ENCODE measurements at places on chromosomes 4 and X.

GRCh38 chr4:85747882-85748491 is 273.0 kb downstream of the ARHGAP24 start:
- DNase-seq: no peak

- no peak for DNase-seq
Observed at GRCh38 chr4:162871990-162872389, 294.7 kb downstream of the NAF1 start.

DNA sequence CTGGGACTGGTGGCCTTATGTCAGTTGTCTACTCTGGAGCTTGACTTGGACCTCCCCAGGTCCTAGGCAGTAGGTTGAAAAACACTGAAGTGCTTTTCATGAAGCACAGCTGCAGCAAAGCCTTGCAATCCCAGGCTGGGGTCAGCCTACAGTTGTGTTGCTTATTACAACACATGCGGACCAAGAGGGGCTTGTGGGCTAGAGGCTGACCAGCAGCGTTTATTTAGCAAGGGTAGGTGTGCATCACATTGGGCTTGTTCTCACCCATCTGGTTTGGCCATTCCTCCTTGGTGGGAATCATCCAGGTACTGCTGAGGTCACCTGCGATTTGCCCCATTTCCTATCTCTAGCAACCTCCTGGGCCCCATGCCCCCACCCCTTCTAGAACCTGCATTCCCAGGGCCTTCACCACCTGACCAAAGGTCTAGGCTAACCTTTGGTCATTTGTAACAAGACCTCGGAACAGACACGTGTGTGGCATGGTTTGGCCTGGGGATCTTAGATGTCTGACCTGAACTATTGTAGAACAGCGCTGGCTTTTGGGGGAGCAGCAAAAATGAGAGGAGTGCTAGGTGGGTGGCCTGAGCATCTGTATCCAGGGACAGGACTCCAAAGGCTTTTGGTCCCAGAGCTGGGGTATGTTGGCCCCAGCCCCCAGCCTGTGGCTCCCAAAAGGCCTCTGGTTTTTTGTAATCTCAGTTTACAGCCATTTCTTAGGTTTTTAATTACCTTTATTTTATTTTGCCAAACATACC is 3.0 kb downstream of the RPL10 start:
- no peak for DNase-seq

GRCh38 chr4:159400558-159401225 is 297.8 kb downstream of the RAPGEF2 start:
- no peak for DNase-seq

DNA sequence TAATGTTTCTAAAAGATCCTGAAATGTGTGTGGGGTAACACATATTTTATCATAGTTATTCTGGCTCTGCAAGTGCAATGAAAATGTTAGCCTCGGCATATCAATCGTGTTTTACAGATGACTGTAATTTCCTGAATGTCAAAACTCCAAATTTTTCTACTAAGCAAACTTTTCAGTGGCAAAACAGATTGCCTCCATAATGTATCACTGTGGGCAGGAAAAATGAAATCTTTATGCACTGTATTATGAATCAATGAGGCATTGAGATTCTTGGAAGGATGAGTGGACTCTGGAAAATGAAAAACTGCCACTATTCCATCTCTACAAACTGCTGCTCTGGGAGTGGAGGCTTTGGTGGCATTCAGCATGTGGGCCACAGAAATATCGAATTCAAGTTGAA is 160.1 kb upstream of the MBNL3 start:
- no peak for DNase-seq

DNA sequence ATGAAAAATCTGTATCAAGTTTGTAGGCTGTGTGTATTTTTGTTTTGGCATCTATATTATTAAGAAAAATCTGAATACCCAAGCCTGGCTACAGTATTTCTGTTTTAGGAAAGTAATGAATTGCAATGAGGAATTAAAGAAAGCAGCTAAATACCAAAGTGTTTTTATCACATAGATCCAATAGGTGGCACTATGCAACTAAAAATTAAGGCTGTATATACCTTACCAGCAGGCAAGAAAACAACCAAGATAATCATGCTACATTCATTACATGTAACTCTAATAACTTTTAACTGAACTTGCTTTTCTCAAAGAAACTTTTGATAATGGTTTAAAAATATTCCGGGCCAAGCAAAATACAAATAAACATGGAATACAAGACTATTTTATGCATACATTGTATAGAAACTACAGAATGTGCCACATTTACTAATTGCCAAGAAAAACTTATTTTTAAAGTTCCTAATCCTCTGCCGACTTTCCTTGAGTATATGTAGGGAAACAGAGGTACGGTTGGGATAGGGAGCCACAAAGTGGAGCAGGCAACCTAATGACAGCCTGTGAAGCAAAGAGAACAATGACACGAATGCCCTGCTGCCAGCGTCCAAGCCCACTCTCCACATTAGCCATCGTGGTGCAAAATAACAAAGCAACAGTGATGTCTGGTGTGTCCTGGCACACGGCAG is 63.7 kb downstream of the SEC24D start:
- no peak for DNase-seq

- no peak for DNase-seq
Observed at GRCh38 chrX:17803449-17803848, 57.6 kb downstream of the RAI2 start.

DNA sequence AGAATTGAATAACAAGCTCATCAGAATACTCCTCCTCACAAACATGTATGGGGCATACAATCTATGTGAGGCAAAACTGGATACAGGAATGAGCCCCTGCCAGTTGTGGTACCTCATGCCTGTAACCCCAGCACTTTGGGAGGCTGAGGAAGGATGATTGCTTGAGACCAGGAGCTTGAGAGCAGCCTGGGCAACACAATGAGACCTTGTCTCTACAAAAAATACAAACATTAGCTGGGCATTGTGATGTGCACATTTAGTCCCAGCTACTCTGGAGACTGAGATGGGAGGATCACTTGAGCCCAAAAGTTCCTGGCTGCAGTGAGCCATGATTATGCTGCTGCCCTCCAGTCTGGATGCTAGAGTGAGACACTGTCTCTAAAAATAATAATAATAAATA is 611.0 kb downstream of the NLGN4X start:
- DNase-seq: no peak

DNA sequence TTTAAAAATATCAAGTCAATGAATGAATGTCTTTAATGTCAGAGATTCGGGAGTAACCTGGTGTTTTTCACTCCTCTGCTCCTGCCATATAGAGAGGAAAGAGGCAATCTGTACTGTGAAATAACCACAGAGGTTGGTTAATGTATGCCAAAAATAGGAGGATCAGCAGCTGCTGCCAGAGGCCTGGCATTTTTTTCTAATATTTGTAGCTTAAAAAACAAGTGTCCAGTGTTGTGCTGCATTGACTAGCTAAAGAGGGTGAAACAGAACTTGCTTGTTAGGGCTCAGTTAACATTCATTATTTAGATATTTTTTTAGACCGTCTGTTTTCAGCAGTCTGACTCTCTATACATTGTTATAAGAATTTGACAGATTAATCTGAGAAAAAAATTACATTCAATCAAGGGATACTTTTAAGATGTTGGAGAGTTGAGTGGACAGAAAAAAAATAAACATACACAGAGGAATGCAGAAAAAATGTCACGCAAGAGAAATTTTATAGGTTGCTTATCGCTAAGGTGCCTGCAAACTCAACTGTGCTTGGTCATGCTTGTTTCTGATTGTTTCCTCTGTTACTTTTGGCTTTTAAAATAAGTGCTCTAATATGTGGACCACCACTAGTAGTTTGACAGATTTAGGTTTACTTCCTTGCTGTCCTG is 392.3 kb upstream of the GALNT7 start:
- no peak for DNase-seq

DNA sequence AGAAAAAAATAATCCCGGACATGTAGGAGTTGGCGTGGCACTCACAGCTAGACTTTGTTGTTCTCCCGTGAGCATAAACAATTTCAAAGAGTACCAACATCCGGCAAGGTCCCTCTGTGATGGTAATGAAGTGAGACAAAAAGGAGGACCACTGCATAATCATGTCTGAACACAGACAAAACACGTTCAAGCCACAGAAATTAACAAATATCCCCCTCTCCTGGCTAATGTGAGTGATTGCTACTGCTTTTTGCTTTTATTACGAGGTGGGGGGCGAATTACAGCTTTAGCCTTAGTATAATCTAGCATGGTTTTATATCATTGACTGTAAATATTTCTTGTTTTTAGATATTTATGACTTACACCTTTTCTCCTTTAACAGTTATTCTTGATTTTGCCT is 118.5 kb downstream of the PLS3 start:
- no peak for DNase-seq

- no peak for DNase-seq
Observed at GRCh38 chr4:26964512-26964911, 103.9 kb downstream of the STIM2 start.

GRCh38 chrX:118271775-118272174 is 74.1 kb upstream of the WDR44 start:
- no peak for DNase-seq

GRCh38 chr4:8419222-8420041 is 21.1 kb downstream of the ACOX3 start:
- no peak for DNase-seq

- DNase-seq: no peak
Observed at GRCh38 chr4:93670434-93670833, 158.1 kb upstream of the ATOH1 start.

GRCh38 chr4:123327346-123327745 is 69.2 kb upstream of the SPRY1 start:
- DNase-seq: no peak

DNA sequence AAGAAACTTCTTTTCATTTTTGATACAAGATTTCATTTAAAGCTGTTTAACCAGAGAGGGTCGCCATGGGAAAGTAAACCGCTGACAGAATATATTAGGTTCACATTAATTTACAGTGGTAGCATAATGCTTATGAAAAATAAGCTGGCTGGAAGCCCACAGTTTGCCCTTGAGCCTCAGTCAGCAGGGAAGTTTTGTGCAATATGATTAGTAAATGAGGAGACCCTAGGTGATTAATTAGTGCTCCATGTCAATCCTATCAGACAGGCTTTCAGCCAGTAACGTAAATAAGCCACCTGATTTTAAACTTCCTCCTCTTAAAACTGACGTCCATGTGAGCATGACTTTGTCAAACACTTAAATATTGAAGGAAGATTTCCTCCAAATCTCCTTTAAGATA is 134.2 kb downstream of the TSPAN5 start:
- no peak for DNase-seq

- peak; percentile 46 for DNase-seq
Observed at GRCh38 chr4:3047464-3048286, 26.7 kb downstream of the HTT-AS start.

- peak; percentile 7 for DNase-seq
Observed at GRCh38 chr4:88737307-88737941, 39.8 kb upstream of the NAP1L5 start.

DNA sequence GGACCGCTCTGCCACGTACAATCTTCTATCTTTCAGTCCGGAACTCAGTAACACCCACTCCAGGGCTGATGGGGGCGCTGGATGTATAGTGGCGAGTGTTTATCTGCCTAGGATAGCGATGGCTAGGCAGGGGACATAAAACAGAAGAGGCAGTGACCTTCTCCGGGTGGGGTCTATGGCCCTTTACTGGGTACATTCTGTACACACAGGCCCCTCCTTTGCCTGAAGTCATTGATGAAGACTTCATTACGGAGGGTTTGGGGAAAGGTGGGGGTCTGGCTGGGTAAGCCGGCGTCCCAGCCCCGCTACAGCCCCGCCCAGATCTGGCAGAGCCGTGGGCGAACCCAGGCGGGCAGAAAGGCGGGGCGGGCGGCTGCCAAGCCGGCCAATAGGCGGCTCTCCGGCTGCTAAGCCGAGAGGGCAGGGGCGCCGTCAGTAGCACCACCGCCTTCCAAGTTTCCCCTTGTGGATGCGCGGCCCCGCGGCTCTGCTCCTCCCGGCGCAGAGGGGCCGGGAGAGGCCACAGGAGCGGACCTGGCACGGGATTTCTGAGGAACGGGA is at the start of gene CHST7:
TSS of gene CHST7 (plus strand) at position 435 of the 561 bp plus-strand sequence. CDS start 167 bp downstream, outside the sequence.
- peak; percentile 55 for DNase-seq

GRCh38 chr4:19905024-19905423 is 346.7 kb upstream of the SLIT2 start:
- no peak for DNase-seq

DNA sequence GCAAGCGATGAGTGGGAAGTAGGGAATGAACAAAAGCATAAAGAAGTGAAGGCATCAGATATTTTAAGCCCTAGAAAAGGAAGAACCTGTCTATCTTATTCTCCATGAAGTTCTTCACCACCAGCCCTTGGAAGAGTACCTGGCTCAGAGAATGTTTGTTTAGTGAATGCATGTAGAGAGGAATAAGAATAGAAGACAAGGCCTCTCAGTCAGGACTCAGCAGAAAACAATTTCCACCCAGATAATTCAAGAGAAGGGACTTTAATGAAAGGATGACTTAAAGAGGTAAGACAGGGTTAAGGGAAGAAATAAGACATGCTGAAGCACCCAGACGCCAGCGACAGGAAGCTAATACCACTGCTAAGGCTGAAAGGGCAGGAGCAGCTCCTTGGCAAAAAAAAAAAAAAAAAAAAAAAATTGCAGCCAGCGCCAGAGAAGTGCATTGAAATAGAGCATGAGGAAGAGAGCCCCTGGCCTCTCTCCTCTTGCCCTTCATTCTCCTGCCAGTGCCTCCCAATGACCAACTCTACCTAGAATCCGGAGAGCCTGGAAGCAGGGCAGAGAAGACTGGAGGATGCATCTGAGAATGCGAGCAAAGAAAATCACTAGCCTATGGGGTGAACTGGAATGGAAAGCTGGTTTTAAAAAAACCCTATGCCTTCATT is 47.2 kb upstream of the RASGEF1B start:
- no peak for DNase-seq

- no peak for DNase-seq
Observed at GRCh38 chr4:155571184-155571944, 95.3 kb upstream of the GUCY1A1 start.

- DNase-seq: no peak
Observed at GRCh38 chr4:177308847-177309521, 690 bp upstream of the NEIL3 start.

- DNase-seq: peak; percentile 3
Observed at GRCh38 chr4:1193206-1194009, 21.0 kb upstream of the SPON2 start.

GRCh38 chrX:6468706-6469105 is 66.2 kb downstream of the VCX3A start:
- DNase-seq: no peak

DNA sequence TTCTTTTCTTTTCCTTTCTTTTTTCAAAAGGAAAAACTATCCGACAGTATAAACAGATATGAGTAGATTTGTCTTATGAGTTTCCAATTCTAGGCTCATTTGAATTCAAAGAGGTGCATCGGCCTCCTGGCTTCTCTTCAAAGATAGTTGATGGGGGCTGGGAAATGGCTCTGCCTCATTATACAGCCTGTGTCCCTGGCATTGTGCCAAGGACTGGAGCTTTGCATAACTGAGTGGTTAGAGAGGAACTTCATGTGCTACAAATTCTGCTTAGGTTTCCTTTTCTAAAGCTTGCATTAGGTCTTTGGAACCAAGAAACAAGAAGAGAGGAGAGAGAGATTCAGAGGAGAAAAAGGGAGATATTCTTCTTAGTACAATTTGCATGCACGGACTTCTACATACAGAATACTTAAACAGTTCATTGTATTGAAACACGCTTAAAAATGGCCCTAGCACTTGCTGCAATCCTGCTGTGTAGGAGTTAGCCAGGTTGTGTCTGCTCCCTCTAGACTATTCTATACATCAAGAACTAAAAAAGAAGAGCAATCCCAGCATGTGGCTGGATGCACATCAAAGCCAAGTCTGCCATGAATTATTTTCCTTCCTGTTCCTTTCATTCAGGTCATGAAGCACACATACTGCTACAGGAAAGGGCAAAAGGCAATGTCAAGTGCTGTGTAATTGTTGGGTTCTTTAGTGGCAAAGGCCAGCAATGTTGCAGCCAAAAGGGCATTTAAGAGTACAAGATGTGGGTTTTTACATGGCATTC is 70.9 kb downstream of the INTS12 start:
- DNase-seq: no peak

GRCh38 chr4:88742561-88742960 is 44.9 kb upstream of the NAP1L5 start:
- DNase-seq: no peak

Measured in activated T-cell treated with anti-CD3 and anti-CD28 coated beads, Interleukin-2, amount 50 U/mL, for 4 hours (primary cell).